COLO829 (cell line): ENCODE measurements at places on chromosomes 6 and 20.

DNA sequence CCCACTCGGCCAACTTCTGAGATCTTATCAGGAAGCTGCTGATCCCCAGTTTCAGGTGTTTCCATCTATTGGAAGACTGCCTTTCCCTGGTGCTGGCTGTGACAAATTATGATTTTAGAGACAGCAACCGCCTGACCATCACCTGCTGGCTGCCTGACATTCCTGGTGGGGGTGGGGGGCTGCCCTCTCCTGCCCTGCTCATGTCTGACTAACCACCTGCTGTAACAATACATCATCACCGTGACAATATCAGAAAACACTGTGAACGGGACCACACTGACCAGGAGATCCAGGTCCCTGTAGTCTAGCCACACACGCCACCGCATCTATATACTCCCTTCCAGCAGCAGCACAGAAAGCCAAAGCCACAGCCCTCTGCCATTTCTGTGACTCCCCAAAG lies 537.5 kb downstream of the QKI start:
- DNase-seq, result no peak

- no peak for DNase-seq
These were observed 332.5 kb downstream of the CD83 start for GRCh38 chr6:14450133-14450504.

GRCh38 chr6:24838994-24839393 lies 40.3 kb upstream of the ARMH2 start:
- DNase-seq, result no peak

GRCh38 chr6:158409451-158409850 lies 97.2 kb downstream of the TULP4 start:
- no peak for DNase-seq

DNA sequence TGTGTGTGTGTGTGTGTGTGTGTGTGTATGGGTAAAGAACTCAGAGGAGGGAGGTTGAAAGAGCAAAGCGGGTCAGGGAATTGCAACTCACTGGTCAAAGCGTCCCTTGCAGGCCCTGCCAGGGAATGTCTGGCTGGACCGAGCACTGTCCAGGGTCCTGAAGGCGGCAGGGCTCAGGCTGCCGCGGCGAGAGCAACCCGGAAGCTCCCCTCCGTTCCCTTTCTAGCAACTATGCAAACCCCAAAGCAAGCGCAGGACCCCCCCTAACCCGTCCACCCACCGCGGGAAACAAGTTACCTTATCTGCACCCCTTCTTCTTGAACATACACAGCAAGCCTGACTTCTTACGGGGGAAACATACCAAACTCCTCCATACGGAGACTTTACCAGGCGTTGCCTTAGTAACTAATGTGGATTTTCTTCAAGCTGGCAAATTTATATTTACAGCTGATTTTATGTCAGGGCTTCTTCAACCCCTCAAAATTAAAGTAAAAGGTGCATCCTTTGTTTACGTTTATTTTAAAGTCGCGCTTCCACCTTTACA lies 538 bp upstream of the GRM1 start:
- peak; percentile 66 for DNase-seq

DNA sequence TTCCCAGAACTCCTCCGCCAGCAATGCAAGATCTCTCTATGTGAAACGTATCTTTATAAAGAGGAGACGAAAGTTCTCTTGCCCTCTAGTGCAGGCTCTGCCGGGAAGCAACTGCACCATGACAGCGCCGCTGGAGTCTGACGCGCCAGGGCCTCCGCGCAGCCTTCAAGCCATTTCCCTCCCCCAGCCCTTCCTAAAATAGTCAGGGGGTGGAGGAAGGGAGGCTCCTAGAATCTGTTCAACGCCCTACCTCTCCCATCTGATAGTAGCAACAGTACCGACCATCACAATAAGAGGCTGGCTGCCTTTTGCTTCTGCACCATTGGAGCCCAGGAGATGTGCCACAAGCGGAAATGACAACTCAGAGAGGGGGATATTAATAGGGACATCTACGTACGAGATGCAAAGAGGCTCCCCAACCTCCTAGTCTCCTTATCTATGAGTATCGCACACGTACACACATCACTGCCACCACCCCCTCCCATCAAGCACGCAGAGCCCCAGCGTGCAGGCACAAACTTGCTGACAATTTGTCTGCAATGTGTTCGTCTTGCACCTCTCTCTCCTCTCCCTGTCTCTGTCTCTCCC lies 1.0 kb downstream of the SYNE1 start:
- no peak for DNase-seq

- no peak for DNase-seq
These were observed 611.9 kb upstream of the MAN1A1 start for GRCh38 chr6:119961450-119961849.

- peak; percentile 62 for DNase-seq
These were observed 1.1 kb downstream of the CTSA start for GRCh38 chr20:45892049-45892825.

DNA sequence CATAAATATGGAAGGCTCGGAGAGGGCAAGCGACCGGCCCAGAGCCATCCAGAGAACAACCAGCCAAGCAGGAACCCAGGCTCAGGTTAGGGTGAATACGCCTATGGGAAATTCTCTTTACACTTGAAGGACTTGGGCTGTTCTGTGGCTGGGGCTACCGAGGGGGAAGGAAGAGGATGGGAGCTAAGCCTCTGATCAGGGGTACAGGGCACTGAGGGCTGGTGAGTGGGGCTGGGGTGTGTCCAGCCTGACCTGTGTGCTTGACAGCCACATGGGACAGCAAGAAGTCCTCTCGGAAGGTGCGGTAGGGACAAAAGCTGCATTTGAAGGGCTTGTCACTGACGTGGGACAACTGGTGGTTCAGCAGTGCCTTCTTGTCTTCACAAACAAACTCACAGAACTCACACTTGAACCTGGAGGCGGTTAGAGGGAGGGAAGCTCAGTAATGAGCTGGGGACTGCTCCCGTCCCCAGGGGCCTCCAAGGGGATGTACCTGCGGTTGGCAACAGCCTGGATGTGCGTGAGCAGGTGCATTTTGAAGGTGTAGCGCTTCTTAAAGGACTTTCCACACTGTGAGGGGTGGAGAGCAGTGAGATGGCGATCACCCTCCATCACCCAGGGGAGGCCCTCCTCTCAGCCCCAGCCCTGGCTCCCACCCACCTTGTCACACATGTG lies 11.9 kb downstream of the ZNF335 start:
- DNase-seq, result no peak

- DNase-seq, result no peak
These were observed 5.5 kb downstream of the ROMO1 start for GRCh38 chr20:35704514-35705261.

- no peak for DNase-seq
These were observed 206.0 kb downstream of the HAO1 start for GRCh38 chr20:7734216-7734615.

GRCh38 chr6:11307226-11307625 lies 74.8 kb upstream of the NEDD9 start:
- DNase-seq, result no peak

- no peak for DNase-seq
These were observed 182.0 kb downstream of the DOK5 start for GRCh38 chr20:54657268-54657826.

DNA sequence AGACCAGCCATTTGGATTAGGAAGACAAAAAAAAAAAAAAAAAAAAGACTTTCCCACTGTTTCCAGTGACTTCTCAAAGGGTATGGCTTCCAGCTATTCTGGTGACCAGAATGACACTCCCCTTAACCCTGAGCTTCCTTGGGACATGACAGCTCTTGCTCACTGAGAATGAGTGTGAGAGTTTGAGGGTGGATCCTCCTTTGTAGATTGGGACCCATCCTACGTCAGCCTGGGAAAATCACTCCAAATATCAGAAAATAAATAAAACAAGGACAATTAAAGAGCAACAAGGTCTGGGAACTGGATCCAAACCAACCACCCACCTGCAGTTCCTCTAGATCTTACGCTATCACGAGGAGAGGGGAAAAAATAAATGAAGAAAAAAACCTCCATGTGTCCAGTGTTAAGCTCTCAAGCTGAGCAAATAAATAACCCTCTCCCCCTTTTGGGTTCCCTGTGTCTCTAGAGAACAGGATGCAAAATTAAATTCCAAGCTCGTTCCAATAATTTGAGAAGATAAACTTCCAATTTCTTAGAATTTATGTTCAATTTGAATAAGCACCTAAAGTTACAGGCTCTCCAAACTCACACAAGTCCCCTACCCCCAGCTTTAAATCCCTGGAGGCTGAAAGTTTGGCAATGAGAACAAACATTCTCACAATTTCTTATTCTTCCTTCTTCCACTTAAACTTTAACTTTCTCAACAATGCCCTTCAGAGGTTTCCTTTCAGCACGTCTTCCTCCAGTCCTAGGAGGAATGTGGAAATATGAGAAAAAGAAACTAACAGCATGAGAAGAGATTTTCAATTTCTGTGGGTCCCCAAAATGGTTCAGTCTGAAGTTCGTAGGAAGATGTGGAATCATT lies 170.2 kb downstream of the MTFR2 start:
- no peak for DNase-seq

GRCh38 chr6:58113960-58114359 lies 796.5 kb downstream of the PRIM2 start:
- DNase-seq, result no peak

GRCh38 chr20:23349338-23350195 lies 1.0 kb upstream of the NXT1 start:
- peak; percentile 61 for DNase-seq

- no peak for DNase-seq
These were observed 131.1 kb downstream of the VEGFA start for GRCh38 chr6:43900916-43901732.

DNA sequence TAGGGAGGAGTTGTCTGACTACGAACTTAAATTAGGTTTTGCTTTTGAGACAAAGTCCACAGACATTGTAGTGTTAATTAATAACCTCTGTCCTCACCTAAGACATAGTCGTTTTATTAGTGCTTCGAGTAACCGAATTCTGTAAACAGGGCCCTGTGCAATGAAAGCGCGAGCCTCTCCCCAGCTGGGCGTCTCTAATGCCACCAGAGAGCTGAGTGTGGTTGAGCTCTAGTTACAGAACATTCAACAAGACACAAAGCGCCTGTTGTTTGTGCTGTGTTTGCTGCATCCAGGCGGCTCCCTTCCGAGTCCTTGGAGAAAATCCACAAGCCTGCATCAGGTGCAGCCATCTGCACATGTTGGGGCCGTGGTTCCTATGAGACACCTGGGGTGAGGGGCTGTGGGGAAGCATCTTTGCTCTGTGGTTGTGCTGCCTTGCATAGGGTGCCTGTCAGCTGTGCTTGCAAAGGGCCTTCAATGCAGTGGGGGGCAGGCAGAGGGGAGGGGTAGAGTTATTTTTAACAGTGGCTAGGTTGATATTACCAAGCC lies 63.9 kb downstream of the CD164 start:
- peak; percentile 30 for DNase-seq

DNA sequence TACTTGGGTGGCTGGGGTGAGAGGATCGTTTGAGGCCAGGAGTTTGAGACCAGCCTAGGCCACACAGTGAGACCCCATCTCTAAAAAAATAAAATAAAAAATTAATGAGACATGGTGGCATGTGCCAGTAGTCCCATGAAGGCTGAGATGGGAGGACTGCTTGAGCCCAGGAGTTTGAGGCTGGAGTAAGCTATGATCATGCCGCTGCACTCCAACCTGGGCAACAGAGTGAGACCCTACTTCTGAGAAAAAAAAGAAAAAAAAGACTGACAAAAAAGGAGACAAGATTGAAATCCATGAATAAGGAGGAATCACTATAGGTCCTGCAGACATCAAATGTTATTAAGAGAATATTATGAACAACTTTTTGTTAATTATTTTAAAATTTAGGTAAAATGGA lies 23.7 kb upstream of the BPHL start:
- no peak for DNase-seq

DNA sequence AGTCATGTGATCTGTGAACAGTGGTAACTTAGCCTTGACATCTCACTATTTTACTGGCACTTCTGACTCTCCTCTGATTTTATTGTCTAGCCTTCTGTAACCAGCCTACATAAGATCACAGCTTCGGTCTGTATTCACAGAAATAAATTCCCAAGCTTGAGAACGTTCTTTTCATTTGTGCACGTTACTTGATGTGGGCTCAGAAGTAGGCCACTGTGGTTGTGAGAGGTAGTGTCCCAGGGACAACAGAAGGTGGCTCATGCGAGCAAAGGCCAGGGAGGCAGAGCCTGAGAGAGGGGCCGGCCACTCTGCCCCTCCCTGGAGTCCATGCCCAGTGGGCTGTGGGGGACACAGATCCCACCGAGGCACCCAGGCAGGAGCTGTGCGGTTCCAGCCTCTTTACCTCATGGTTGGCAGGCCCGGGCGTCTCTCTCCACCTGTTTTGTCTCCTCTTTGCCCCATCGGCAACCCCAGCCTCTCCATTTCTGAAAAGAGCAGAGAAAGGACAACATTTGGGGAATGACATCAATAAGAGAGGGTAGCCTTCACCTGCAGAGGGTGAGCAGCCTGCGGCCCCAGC lies 207.5 kb upstream of the CST7 start:
- no peak for DNase-seq

- no peak for DNase-seq
These were observed 223.6 kb downstream of the TBXT start for GRCh38 chr6:165944002-165944466.

- DNase-seq, result peak; percentile 94
These were observed 37.5 kb upstream of the IER3 start for GRCh38 chr6:30781743-30782424.

GRCh38 chr6:14354919-14355572 lies 237.5 kb downstream of the CD83 start:
- no peak for DNase-seq

- no peak for DNase-seq
These were observed 269.5 kb downstream of the PLCB1 start for GRCh38 chr20:8401556-8401955.

- no peak for DNase-seq
These were observed 7.3 kb upstream of the BPIFA2 start for GRCh38 chr20:33160681-33161080.

- DNase-seq, result no peak
These were observed 120.1 kb downstream of the SNX5 start for GRCh38 chr20:17848249-17849048.

DNA sequence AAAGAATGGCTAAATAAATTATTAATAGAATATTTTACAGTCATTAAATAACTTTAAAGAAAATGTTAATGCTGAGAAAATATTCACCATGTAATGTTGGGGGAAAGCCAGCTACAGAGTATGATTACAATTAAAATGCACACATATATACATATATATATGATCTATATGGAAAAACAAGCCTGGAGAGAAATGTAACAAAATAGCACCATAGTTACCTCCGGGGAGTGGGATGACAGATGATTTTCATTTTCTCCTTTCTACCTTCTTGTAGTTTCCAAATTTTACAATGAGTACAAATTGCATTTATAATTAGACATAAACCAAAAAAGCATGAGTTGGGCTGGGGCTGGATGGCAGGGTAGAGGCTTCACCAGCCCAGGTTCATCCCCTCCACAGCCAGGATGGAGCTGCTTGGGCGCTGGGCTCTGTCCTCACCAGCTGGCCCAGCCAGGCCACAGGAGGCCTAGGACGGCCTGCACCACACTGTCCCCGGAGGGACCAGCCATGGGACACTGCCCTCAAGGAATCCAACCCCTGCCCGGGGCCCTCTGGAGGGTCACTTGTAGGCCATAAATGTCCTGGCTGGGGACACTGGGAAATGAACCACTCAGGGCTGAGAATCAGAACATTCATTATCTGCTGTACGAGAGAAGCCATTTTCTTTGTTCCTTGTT lies 10.3 kb downstream of the C20orf203 start:
- DNase-seq, result no peak

- DNase-seq, result no peak
These were observed 8.5 kb downstream of the RBM24 start for GRCh38 chr6:17289630-17290061.
